OCI-LY7 (cell line): ENCODE measurements at places on chromosomes 11 and 22. TPM values are rescaled to one million over a fixed set of nuclear protein-coding genes. Genes with fewer than 3 reads are reported as not detected.

GRCh38 chr11:73326929-73327811, 19.1 kb downstream of the ARHGEF17 start:
- no peak for DNase-seq

Gene SLCO2B1
- total RNA-seq = not detected in 2 replicates

Gene TLCD5
- total RNA-seq = 0.50 TPM in 1 of 2 replicates, not detected in the other

- no peak for DNase-seq
Observed at GRCh38 chr11:107397357-107397756, 60.3 kb downstream of the CWF19L2 start.

Gene LIMK2
- 23.5 and 24.8 TPM in 2 replicates for total RNA-seq

DNA sequence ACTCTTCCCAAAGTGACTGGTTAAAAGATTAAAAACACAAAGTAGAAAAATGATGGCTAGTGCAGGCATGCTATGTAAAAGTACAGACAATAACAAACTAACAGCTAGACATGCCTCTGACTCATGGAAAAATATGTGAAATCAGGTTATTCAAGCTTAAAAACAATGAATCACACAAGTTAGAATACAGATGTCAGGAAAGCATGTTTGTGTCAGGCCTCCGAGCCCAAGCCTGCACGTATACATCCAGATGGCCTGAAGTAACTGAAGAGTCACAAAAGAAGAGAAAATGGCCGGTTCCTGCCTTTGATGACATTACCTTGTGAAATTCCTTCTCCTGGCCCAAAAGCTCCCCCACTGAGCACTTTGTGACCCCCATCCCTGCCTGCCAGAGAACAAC, 110.1 kb downstream of the NOX4 start:
- no peak for DNase-seq

DNA sequence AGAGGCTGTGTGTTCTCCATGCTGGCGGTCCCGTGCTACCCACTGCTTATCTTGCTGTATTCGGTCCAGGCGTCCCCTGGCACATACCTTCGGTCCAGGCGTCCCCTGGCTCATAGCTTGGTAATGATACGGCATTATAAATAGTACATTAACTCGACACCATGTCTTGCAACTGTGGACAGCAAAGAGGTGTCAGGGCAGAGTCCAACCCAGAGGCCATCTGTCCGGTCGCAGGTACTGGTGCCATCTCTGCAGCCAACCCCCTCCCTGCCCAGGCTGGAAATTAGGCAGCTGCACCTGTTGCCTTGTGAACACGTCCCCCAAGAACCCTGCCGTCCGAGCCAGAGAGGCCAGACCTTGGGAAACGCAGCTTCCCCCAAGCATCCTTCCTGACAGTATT, 634.3 kb downstream of the BRD1 start:
- DNase-seq = no peak

- DNase-seq = no peak
Observed at GRCh38 chr22:50184902-50185374, 775 bp upstream of the TRABD start.

Gene OR4D5
- not detected in 2 replicates for total RNA-seq

Gene C11orf42
- not detected in 2 replicates for total RNA-seq

DNA sequence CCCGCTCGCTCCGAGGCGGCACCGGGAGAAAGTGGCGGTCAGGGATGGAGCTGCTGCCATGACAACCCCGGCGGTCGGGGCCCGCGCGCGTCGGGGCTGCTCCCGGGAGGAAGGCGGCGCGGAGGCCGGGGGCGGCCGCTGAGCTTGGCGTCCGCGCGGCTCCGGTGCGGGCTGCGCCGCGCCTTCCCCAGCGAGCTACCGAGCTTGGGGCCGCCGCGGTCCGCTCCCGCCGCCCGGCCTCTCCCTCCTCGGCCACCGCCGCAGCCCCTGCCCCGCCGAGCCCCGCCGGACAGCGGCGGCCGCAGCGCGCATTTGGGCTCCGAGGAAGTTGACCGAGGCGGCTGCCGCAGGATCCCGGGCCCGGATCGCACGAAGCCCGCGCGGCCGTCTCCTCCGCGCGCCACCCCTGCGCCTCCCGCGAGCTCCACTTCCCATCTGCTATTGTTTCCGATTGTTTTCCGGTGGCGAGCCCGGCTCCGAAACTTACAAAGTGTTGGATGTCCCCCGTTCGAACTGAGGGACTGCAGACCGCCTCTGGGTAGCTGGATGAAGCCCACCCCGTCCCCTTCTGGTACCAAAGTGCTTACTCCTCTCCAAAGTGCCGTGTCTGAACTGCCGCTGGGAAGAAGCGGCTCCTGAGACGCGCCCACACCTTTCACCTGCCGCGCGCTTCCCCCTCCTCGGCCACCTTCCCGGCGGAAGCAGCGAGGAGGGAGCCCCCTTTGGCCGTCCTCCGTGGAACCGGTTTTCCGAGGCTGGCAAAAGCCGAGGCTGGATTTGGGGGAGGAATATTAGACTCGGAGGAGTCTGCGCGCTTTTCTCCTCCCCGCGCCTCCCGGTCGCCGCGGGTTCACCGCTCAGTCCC, 540.3 kb downstream of the NTM start:
- DNase-seq = no peak

DNA sequence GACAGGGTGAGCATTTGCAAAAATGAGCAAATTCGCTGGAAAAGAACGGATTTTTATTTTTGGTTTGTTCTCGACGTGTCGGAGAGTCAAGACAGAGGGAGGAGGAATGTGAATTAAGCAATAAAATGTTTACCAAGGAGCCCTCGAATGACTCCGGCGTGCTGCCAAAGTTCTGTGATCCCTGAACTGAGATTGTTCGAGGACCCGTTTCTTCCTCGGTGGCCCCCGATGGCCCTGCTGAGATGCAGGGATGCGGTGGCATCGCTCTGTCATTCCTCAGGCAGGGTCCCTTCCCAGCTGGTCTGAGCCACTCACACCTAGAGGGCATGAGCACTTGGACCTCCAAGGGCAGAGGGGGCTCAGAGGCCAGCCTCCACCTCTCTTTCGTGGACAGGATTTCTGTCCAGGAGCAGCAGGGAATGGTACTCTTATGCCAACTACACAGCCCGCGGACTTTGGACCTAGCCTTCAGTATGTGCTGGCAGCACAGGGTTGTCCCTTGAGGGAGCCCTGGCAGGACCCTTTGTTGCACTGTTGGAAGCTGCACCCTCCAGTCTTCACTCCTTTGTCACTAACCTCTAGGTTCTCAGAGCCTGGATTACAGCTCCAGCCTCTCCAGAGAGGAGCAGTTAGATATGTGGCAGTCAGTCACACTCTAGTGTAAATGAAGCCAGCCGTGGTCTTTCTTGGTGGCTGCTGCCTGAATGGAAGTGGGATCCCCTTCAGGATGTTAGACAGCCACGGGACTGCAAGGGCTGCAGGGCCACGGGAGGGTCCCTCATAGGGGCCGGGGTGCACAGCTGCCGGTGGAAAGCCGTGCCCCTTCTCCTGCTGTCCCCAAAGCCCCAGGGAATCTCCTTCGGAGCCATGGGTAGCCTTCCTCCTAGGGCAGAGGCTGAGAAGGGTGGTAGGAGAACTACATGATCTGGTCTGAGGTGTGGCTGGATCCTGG, 109.4 kb upstream of the ANO1 start:
- DNase-seq = no peak

DNA sequence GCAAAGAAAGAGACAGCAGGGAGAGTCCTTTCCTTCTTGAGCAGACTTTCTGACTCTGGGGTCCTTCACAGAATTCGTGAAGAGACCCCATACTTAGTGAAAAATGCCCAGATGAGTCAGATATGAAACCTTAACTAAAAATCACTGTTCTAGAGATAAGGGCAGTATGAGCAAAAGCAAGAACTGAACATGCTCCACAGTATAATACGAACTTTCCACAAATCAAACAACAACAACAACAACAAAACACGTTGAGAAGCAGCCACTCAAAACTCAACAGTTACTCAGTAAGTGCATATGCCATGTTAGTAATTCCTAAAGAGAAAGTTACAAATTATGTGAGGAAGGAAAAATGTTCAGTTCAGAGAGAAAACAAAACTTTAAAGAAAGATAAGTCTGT, 44.3 kb downstream of the PITPNB start:
- no peak for DNase-seq

Gene TP53AIP1
- not detected in 2 replicates for total RNA-seq

- no peak for DNase-seq
Observed at GRCh38 chr22:49023161-49023878, 804.4 kb downstream of the BRD1 start.

- no peak for DNase-seq
Observed at GRCh38 chr22:45585437-45585755, 82.7 kb downstream of the FBLN1 start.

Gene APOA4
- total RNA-seq = not detected in 2 replicates

- no peak for DNase-seq
Observed at GRCh38 chr11:122093731-122094275, 22.2 kb downstream of the BLID start.

Gene CDHR5
- total RNA-seq = not detected in 2 replicates

- no peak for DNase-seq
Observed at GRCh38 chr22:37333724-37334460, 51.6 kb downstream of the CYTH4 start.

DNA sequence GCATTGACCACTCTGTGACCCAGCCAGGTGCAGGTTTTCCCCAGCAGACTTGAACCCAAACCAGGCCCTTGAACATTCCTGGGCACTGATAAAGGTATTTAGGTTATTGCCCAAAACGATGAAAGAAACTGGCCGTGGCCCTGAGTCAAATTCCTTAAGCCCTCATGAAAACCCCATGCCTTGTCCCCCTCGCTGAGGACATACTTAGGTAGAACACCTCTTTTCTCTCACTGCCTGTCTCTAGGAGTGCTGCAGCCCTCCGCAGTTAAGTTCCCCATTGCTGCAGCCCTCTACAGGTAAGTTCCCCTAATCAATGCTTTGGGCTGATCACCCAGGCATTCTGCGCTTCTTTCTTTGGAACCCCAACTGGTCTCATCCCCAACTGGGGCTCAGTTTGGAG, 961.6 kb downstream of the TBC1D22A start:
- no peak for DNase-seq

Gene CRYBB3
- total RNA-seq = not detected in 2 replicates

Gene TMEM25
- total RNA-seq = 10.7 and 11.7 TPM in 2 replicates

DNA sequence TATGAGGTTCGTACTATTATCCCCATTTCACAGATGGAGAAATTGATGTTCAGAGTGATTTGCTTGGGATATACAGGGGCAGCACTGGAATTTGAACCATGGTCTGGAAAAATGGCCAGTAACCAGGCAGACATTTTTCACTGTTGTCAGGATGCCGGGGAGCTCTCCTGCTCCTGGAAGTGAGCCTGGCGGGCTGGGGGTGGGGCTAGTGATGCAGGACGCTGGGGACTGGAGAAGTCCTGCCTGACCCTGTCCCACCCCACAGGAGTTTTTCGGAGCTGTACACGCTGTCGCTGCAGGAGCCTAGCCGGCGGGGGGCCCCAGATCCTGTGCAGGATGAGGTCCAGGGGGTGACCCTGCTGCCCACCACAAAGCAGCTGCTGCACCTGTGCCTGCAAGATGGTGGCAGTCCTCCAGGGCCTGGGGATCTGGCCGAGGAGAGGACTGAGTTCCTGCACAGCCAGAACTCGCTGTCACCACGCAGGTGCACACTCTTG, 11.1 kb downstream of the SIPA1 start:
- no peak for DNase-seq

DNA sequence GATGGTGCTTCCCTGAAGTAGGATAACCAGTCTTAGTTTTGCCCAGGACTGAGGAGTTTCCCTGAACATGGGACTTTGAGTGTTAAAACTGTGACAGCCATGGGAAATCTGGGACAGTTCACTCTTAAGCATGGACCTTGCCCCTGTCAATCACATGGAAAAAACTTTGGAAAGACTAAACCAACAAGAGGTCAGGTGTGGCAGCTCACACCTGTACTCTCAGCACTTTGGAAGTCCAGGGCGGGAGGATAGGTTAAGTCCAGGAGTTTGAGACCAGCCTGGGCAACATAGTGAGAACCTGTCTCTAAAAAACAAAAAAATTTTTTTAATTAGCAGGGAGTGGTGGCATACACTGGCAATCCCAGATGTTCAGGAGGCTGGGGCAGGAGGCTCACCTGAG, 3.3 kb upstream of the AMBRA1 start:
- DNase-seq = no peak

GRCh38 chr11:19838994-19839768, 126.5 kb downstream of the NAV2 start:
- no peak for DNase-seq

- DNase-seq = no peak
Observed at GRCh38 chr11:11538277-11538960, 83.4 kb downstream of the GALNT18 start.

Gene UPK3A
- total RNA-seq = not detected in 2 replicates

- DNase-seq = no peak
Observed at GRCh38 chr11:129023968-129024676, 81.5 kb upstream of the TP53AIP1 start.

Gene SLC22A12
- total RNA-seq = not detected in 2 replicates

Gene MIAT
- 4.1 and 5.2 TPM in 2 replicates for total RNA-seq

DNA sequence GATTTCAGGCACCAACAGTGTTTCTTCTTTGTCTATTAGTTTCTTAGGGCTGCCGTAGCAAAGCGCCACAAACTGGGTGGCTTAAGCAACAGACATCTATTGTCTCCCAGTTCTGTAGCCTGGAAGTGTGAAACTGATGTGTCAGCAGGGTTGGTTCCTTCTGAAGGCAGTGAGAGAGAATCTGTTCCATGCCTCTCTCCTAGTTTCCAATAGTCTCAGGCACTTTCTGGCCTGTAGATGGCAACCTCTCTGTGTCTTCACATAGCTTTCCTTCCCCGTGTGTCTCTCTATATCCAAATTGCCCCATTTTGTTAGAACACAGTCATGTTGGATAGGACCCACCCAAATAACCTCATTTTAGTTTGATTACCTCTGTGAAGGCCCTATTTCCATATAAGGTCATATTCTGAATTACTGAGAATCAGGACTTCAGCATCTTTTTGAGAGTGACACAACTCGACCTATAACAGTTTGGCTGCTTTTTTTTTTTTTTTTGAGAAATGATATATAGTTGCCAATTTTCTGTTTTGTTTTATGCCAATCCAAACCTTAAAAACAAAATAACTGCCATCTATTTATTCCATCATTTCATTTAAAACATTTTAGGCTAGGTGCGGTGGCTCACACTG, 108.2 kb downstream of the SLC36A4 start:
- DNase-seq = peak; percentile 15

- DNase-seq = no peak
Observed at GRCh38 chr11:719214-720016, 13.4 kb downstream of the EPS8L2 start.

DNA sequence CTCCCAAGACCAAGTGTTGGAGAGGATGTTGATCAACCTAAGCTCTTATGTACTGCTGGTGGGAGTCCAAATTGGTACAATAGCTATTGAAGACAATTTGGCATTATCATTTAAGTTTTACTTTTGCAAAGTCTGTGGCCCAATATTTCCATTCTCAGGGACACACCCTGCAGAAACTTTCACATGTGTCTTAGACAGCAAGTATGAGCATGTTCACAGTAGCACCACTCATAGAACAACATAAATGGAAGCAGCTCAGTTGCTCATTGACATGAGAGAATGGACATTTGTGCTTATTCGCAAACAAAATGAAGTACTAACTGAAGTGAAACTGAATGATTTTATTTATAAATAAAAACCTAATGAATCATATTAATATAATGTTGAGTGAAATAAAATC, 135.5 kb downstream of the NOX4 start:
- no peak for DNase-seq

GRCh38 chr11:22163394-22163797, 29.5 kb upstream of the ANO5 start:
- no peak for DNase-seq

Gene FGF19
- not detected in 2 replicates for total RNA-seq

Gene TIMP3
- not detected in 2 replicates for total RNA-seq

GRCh38 chr11:61162092-61162941, 1.1 kb upstream of the VPS37C start:
- peak; percentile 24 for DNase-seq
